Stimulated activated CD8-positive, alpha-beta memory T cell treated with anti-CD3 and anti-CD28 coated beads, Interleukin-7, amount 100 ng/mL, for 48 hours (primary cell): ENCODE measurements at places on chromosomes 5 and 9.

DNA sequence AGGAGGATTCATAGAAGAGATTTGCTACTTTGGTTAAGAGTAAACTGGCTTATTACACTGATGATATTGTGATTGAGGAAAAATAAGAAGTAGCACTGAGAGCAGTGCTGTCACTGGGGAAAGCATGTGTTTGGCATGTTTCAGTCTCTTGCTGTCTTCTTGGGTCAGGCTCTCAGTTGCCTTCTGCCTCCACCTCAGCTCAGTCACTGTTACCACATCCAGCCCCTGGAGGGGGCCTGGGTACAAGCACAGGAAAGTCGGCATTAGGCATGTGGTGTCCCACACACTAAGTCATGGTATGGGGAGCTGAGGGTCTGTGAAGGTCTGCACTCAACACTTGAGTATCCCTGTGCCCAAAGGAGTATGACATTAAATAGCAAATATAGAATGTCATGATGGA lies 958.3 kb upstream of the CDH9 start:
- no peak for DNase-seq

GRCh38 chr9:36770025-36770424 lies 197.3 kb downstream of the MELK start:
- no peak for DNase-seq

DNA sequence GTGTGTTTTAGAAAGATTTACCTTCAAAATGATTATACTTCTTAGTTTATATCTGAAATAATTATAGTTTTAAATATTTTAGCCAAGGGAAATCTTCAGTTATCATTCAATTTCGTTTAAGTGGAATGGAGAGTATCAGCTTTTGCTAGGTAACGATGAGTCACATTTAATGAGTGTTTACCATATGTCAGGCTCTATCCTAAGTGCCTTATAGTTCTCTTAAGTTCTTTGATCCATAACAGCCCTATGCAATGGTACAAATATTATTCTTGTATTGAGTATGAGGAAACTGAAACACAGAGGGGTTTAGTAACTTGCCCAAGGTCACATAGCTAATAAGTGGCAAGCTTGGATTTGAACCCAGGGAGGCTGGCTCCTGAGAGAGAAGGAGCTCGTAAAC lies 37.5 kb upstream of the SHB start:
- DNase-seq = no peak

DNA sequence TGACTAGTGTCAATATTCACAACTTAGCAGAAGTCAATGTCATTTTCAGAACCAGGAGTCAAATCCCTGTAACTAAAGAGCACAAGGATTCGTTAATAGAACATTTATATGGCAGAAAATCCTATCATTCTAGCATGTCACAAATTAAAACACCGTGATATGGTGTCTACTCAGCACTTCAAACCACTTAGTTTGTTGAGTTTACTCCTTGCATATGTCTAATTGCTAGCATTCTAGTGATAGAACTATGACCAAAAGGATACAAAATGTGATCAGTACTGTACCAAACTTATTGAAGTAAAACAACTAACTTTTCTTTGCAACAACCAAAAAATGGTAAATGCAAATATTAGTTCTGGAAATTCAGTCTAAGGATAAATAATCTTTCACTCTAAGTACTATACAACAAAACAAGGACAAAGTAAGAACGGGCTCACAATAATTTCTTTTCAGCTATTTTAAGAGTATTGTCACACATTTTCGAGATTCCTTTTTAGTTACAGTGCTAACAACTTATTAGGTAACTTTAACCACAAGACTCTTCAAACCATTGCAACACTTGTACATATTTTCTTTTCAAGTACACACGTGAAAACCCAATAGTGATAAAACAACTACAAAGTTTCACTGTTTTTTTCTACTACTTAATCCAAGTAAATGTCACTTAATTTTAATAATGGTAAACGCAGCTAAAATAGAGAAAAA lies 845.2 kb upstream of the CDH10 start:
- DNase-seq = no peak

DNA sequence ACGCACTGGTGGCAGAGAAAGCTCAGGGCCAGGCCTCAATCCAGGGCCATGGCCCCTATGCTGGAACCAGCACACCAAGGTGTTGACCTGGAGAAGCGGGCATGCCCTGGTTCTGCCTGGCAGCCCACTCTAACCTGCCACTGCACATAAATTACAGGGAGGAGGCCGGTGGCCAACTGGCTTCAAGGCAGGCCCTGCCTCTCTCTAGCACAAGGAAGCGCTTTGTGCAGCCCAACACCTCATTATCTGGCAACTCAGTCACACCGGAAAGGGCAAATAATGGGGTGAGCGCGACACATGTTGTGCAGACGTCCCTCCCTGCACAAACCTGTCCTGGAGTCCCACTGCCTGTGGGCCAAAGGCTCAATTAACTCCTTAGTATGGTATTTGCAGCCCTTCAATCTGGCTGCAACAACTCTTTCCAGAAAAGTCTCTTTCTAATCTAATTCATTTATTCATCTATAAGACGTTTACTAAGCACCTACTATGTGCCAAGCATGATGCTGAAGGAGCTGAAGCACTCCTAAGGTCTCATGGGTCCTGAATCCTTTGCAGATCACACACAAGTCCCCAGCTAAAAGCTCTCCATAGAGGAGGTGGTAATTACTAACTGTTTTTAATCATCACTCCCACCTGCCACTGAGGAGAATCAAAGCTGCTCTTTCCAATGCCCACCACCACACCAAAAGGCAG lies 24.9 kb downstream of the SHB start:
- DNase-seq = no peak

GRCh38 chr9:10127867-10128266 lies 484.9 kb downstream of the PTPRD start:
- DNase-seq = no peak
